Regular cardiac myocyte (primary cell): ENCODE measurements at places on chromosomes 7 and 10. TPM values are rescaled to one million over a fixed set of nuclear protein-coding genes. Genes with fewer than 3 reads are reported as not detected.

Gene ADRB1
- total RNA-seq = under 0.01 TPM in 2 replicates

Gene SP8
- not detected in 2 replicates for total RNA-seq

Gene TMEM213
- not detected in 2 replicates for total RNA-seq

Gene CRCP
- total RNA-seq = 20.5 and 22.0 TPM in 2 replicates

Gene EPHB6
- total RNA-seq = 1.1 and 11.5 TPM in 2 replicates

Gene APBB1IP
- 0.19 and 0.28 TPM in 2 replicates for total RNA-seq

Gene HOXA13
- total RNA-seq = under 0.01 TPM in 1 of 2 replicates, not detected in the other

Gene IFIT1B
- total RNA-seq = not detected in 2 replicates

Gene NODAL
- total RNA-seq = not detected in 2 replicates

Gene SAMD9
- total RNA-seq = 19.7 and 22.0 TPM in 2 replicates

Gene MACC1
- total RNA-seq = under 0.01 and 1.1 TPM in 2 replicates
